ENCODE measurements at places on chromosomes 7 and 10.

GRCh38 chr7:138105221-138105620 is 29.0 kb downstream of the AKR1D1 start:
- no peak for DNase-seq

DNA sequence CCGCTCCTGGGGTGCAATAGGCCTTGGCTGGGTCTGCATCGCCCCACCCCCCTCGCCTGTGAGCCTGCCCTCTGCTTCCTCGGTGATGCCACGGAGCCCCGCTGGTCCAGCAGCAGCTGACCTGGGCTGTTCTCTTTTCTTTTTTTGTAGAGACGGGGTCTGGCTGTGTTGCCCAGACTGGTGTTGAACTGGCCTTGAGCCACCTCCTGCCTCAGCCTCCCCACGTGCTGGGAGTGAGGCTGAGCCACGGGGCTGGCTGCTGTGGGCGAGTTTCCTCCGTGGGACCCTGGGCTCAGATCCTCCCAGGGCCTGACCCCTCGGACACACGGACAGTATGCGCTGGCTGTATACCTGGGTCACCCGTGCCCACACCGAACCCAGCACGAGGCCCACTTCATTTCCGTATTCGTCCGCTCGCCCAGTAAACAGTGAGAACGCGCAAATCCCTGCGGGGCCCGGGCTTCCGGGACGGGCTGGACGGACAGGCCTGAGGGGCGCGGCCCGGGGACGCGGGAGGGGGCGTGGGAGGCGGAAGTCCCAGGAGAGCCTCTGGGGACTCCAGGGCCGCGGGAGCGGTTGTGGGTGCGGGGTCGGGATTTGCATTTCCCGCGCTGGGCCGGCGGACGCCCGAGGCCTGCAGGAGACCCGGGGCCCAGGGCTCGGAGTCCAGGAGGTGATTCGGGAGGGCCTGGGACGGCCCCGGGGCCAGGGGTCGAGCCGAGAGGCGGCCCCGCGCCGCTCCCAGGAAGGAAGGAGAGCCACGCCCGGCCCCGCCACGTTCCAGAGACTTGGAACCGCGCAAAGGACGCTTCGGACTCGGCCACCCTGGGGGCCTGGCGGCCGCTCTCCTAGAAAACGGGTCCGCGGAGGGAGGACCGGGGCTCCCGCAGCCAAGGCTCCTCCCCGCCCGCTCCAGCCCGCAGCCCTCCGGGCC is 57.7 kb upstream of the DNAJB6 start:
- no peak for DNase-seq

DNA sequence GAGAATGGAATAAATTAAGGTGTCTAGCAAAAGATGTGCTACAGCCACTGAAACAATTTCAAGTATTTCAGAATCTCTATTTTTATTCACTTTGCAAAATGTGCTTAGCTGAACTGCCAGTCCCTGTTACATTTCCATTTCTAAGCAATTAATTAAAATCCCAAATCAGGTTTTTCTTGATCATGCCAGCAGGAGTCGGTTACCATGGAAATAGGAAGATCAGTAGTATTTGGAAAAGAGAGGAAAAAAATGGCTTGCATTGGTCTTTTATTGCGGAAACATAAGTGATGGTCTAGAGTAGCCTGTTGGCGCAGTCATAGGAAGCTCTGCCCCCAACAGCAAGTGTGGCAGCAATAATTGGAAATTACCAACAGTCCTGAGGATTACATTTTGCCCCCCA is 867.1 kb downstream of the GATA3 start:
- DNase-seq: no peak

GRCh38 chr10:33164060-33164709 is 170.3 kb downstream of the NRP1 start:
- DNase-seq: no peak

GRCh38 chr10:51960494-51960895 is 261.1 kb upstream of the CSTF2T start:
- DNase-seq: peak; percentile 2

GRCh38 chr7:107047902-107048782 is 3.6 kb downstream of the PRKAR2B start:
- no peak for DNase-seq
